ENCODE measurements at places on chromosomes 5 and 9. TPM values are rescaled to one million over a fixed set of nuclear protein-coding genes. Genes with fewer than 3 reads are reported as not detected.

Gene TEK
- total RNA-seq, result 20.5 TPM

Gene GRIA1
- 1.4 TPM for total RNA-seq

Gene GDF9
- total RNA-seq, result 0.40 TPM

Gene ADAMTS16
- 2.7 TPM for total RNA-seq

Gene PCDHA13
- total RNA-seq, result 0.85 TPM
